ENCODE measurements at places on chromosomes 7 and 10.

DNA sequence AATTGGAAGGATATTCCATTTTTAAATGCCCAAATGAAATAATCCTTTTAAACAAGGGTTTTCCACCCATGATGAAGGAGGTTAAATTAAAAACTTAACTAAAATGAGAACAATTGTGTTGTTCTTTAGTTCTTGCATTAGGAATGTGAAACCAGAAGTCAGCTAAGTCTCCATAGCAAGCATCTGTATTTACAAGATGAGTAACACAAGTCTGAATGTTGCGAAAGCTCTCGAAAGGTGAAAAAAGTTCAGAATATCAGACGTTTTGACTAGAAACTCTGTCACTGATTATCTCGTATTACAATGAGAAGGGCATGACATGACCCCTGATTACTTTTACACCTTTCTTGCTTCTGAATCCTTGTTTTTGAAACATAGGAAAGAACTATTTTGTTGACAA lies 149.6 kb downstream of the BICC1 start:
- DNase-seq = peak; percentile 91

DNA sequence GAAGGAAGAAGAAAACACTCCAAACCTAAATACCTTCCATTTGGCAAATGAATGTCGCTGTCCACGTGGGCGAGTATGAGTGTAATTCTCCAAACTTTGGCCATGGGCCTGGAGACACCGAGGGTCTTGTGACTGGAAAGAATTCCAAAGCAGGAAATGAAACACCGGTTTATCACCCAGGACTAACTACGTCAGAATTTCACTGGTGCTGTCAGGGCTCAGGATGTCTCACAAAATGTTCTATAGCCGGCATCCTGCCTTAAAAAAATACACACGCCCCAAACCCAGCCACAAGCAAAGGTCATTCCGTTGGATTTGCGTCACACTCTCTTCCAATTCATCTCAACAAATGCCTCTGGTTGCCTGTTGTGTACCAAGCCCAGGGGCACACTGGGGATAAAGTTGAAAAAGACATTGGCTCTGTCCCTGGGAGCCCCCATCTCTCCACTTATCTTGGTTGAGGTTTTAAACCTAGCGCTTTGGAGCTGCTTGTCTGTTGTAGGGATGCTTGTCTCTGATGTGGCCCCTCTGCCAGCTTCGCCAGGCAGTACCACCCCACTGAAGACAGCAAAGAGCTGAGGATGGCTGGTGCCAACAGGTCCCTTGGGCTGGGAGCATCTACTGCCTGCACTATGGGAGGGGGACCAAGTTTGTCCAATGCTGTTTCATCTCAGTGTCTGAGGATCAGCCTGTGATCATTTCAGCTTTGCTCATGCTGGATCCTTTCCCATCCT lies 31.2 kb downstream of the GSTO2 start:
- DNase-seq = no peak

GRCh38 chr10:133016493-133017202 lies 71.1 kb upstream of the ADGRA1 start:
- no peak for DNase-seq

DNA sequence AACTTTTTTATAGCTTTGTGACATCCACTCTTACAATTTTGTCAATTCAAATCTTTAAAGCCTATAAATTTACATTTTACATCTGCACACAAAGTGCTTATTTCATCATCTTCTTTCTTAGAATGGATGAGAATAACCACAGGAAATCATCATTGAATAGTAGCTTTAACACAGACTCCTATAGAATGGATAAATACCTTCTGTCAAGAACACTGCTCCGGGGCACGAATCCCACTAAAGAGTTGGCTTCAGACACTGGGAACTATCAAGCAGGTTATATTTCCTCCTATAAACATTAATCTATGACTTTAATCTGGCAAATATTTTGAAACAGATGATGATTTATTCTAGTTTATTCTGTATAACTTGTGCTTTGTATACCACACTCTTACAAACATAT lies 269.7 kb upstream of the TPK1 start:
- DNase-seq = no peak

- no peak for DNase-seq
Measured at GRCh38 chr10:687583-688311, 1.7 kb downstream of the DIP2C start.

DNA sequence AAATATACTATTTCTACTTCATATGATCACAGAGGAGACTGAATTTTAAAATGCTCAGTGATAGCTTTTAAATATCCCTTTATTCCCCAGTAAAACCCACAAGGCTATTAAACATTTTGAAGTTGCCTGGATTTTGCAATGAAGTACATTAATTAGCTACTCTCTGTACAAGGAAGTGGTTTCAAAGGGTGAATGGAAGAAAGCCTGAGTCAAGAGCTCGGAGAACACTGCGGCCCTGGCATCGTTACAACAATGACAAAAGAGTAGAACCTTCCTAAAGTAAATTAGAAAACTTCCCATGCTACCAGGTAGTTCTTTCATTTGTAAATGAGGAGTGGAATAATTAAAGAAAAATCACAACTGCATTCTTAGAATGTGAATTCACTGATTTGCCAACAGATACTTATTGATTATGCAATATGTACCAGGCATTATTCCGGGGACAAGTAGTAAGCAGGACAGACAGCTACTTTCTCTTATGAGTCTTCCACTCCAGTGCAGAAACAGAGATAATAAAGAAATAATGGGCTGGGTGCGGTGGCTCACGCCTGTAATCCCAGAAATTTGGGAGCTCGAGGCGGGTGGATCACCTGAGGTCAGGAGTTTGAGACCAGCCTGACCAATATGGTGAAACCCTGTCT lies 63.0 kb downstream of the ZNF22 start:
- DNase-seq = peak; percentile 44

- no peak for DNase-seq
Measured at GRCh38 chr10:33423154-33423529, 88.7 kb upstream of the NRP1 start.

- no peak for DNase-seq
Measured at GRCh38 chr10:3672220-3672619, 112.8 kb downstream of the KLF6 start.

DNA sequence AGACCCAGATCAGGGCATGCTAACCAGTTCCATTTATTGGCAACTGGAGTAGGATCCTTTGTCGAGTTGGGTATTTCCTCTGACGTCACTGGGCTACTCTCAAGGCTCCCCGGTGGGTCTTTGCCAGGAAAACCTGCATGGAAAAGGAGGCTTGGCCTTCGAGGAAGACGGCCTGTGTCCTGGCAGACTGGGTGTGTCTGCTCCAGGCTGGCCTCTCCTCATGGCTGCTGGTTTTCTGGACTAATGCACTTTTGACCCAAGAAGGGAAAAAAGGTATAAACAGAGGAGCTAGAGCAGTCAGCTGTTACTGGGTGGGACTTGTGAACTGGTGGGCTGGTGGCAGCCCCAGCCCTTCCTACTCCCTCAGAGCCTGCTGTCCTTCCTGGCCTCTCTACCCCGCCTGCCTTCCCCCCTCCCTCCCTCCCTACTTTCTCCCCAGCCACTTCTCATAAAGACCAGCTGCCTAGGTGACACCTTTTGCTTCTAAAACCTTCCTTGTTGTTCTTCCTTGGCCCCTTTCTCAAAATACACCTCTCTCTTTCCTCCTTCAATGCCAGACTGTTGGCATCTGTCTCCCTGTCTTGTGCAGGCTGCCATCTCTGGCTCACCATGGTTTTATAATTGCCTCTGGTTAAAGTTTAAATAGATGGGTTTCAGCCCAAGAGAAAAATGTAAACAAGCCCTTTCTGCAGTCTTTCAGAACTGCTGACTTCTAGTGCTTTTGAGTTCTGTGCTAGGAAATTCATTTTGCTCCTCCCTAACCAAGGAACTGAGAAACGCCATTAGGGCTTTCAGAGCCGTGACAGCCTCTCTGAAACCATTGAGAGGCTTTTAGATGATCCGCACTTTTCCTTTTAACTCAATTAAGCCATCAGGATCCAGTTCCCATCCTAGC lies 101.8 kb upstream of the MKLN1 start:
- no peak for DNase-seq

- no peak for DNase-seq
Measured at GRCh38 chr10:48818081-48818480, 121.6 kb downstream of the LRRC18 start.

DNA sequence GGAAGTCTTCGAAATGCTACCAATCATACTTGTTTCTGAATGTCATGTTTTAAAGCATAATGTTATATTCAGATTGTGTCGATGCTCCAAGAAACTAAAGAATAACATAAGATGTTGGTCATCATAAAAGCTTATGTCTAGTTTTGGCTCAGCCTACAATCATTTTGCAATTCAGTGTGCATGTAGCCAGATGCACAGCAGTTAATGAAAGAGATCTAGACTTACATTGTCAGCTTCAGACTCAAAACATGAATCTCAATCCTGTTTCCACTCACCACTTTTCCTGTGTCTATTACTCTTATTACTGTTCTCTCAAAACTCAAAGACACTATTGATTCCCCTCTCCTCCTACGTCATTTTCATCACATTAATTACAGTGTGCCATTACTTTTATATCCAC lies 21.4 kb downstream of the TMEM196 start:
- DNase-seq = no peak

DNA sequence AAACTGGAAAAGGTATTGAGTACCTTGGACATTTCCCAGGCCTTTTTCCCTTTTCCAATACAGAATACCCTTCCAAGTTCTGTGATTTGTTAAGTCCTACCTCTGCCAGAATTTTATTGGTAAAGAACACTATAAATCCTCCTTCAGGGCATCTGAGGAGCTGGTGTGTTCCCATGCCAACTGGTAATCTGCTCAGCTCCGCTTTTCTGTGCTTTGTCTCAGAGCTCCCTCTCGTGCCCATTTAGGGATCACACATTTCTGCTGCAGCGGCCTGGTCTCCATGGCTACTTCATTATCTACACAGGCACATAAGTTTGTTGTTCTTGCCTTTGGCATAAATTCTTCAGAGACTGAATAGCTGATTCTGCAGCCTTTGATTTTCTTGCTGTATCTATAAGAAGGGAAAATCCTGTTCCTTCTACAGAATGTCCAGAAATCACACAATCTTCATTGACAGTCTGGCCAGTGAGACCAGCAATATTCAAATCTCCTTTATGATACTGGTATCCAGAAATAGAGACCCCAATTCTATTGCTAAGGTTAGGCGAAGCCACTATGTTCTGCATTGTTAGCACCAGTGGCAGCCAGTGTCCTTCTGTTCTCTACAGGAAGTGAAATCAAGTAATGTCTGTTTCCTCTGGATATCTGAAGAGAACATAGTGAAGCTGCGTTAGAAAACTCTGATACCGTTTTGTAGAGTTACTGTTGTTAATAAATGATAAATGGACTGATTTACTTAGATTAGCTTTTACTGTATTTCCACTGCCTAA lies 51.9 kb downstream of the DENND11 start:
- DNase-seq = peak; percentile 61

- DNase-seq = no peak
Measured at GRCh38 chr7:151340794-151341356, 737 bp upstream of the NUB1 start.

- no peak for DNase-seq
Measured at GRCh38 chr7:13886356-13886755, 103.1 kb downstream of the ETV1 start.

DNA sequence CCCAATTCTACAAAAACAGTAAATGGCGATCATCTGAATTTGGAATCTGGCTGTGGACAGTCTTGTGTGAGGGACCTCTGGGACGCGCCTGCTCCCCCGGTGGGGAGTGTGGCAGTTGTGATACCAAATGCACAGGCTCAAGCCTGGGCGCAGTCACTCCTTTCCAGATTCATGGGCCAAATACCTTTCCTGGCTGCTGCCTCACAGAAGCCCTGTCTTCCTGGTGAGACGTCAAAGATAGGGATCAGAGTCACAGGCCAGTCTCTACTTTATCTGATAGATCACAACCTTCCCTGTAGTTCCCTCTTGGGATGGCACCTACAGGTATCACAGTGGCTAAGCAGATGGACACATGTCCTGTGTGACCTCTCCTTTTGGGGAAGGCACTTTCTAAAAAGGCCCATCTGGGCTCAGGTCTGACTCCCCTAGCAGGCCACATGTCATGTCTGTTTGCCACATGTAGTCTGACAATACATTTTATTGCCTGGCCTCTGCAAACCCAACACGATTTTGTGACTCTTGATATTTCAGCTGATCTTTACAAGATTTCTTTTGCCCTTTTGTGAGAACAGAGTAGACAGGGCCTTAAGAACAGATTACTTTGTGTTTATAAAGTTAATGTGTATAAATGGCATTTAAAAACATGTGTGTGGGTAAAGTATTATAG lies 150.1 kb downstream of the SNX10 start:
- no peak for DNase-seq

DNA sequence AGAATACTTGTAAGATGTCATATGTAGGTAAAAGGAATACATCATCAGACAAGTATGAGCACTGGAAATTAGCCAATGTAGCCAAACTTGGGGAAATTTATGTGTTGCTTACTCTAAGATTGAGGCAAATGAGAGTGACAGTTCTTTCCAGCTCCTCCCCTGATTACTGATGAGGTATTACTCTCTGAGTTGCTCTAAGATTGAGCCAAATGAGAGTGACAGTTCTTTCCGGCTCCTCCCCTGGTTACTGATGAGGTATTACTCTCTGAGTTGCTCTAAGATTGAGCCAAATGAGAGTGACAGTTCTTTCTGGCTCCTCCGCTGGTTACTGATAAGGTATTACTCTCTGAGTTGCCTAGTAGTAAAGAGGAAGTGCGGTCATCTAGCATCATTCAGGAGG lies 435.8 kb downstream of the NRG3 start:
- no peak for DNase-seq

- peak; percentile 34 for DNase-seq
Measured at GRCh38 chr10:91088300-91089140, 131.9 kb upstream of the PCGF5 start.

DNA sequence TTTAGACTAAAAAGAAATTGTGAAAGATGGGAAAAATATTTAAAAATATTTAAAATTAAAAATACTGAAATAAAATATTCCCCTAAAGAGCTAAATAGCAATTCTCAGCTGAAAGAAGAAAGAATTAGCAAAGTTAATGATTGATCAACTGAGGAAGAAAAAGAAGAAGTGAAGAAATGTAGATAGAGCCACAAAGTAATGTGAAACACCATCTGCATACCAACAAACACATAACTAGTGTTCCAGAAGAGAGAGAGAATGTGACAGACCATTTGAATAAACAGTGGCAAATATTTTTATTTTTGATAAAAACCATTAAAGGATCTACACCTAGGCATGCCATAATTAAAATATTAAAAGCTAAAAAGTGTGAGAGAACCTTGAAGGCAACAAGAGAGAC lies 784.5 kb upstream of the ZWINT start:
- no peak for DNase-seq

GRCh38 chr7:155467846-155468784 lies 10.2 kb downstream of the EN2 start:
- DNase-seq = no peak

- no peak for DNase-seq
Measured at GRCh38 chr7:104903846-104904245, 110.2 kb upstream of the KMT2E start.

- no peak for DNase-seq
Measured at GRCh38 chr7:106795877-106796231, 69.2 kb upstream of the PIK3CG start.

- no peak for DNase-seq
Measured at GRCh38 chr10:43683451-43684291, 35.0 kb upstream of the ZNF32 start.

- DNase-seq = no peak
Measured at GRCh38 chr7:7793921-7794320, 75.5 kb upstream of the RPA3 start.
